ENCODE measurements at places on chromosomes 5 and 9. TPM values are rescaled to one million over a fixed set of nuclear protein-coding genes. Genes with fewer than 3 reads are reported as not detected.
A peak's percentile ranks its signal among the peaks of the same experiment; 100 is the strongest.

The PCDHGA1 gene
- total RNA-seq, result not detected

The DMGDH gene
- total RNA-seq, result 8.1 TPM

GRCh38 chr5:60263346-60263745 is 369.8 kb upstream of the PDE4D start:
- no peak for DNase-seq

DNA sequence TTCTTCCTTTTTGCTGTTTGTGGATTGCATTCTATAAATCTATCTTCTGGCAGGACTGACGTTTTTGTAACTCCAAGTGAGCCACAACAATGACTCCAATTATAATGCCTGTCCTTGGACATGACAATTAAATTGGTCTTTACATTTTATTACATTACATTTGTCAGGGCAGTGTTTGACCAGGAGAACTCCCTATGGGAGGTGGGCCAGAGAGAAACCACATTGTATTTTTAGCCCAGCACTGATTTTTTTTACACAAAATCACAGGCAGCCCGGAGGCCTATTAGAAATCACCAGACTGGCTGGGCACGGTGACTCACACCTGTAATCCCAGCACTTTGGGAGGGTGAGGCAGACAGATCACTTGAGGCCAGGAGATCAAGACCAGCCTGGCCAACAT is 99.1 kb upstream of the SMC5 start:
- DNase-seq, result no peak

The CREBRF gene
- total RNA-seq, result 16.9 TPM

GRCh38 chr5:136058039-136058971 is 29.5 kb downstream of the TGFBI start:
- DNase-seq, result no peak

DNA sequence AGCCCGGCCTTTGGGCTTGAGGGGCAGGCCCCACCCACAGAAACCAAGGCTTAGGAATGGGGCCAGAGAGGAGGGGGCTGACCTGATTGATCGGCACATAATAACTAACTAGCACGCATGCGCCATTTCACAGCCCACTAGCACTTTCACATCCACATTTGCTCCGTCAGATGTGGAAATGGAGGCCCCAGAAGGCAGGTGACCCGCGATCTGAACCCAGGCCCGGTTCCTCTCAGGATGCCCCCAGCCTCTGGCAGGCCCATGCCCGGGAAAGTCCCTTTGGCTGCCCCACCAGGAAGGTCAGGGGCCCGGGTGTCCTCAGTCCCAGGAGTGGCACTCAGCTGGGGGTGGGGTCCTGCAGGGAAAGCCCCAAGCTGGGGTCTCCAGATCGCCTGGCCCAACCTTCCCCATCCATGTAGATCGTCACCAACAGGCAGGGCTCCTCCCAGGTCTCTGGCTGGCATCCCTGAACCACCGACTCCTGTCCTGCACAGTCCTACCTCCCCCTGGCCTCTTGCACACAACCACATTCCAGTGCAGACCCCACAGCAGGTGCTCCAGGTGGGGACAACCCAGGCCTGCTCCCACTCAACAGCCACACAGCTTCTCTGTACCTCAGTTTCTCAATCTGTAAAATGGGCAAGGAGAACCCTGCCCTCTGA is 46.7 kb downstream of the VAV2 start:
- DNase-seq, result no peak

DNA sequence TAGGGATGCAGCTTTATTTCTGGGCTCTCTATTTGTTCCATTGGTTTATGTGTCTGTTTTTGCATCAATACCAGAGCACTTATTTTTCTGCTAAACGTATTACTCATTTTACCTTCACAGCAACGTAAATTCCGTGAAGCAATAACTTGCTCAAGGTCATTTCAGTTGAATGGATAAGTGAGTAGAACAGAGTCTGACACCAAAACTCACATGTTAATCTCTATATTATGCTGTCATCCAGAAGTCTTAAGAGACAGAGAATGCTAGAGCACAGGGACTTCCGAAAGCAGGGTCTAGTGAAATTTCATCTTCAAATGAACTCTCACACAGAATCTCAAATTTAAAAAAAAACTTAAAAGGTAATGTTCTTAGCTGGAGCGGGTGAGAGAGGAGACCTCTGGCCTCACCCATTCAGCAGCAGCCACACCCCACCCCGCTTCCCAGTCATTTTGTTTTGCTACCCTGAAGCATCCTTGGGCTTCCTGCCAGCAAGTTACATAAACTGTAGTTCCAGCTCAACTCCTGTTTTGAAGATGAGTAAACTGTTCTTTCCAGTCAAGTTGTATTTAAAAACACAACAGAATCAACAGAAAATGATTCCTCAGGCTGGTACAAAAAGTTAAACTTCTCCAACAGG is 69.3 kb downstream of the TRIM36 start:
- no peak for DNase-seq

DNA sequence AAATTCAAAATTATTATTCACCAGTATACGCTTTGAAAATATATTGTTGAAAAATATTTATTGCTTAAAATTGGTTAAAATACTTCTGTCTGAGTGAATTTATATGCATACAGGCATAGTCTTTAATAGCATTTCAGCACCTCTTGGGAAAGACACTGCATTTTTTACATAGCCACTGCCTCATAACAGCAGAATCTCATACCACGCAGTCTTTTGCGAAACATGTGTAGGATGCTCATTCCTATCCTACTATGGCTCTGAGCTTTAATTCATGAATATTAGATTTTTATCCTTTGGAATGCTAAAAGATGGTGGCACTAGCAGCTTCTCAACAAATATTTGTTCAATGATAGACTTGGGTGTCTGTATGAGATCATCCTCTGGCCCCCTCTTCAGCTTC is 94.0 kb upstream of the SH3GL2 start:
- DNase-seq, result no peak

The GRPEL2 gene
- 36.9 TPM for total RNA-seq

The PCDH12 gene
- not detected for total RNA-seq

- DNase-seq, result peak; percentile 27
These were observed 1231.3 kb upstream of the CDH18 start for GRCh38 chr5:21219251-21219650.

DNA sequence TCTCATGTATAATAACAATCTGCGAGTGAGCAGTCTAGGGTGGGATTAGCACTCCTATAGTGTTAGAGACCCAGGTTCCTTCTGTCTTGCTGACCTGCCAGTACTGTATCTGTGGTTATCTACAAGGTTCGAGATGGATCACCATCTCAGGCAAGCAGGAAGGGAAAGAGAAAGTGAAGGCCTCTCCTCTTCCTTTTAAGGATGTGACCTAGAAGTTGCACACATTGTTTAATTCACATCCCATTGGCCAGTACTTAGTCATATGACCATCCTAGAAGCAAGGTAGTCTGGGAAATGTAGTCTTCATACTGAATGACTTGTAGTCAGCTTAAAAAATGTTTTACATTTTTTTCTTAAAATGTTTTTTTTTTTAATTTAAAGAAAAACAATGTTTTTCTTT is 168.6 kb downstream of the CARTPT start:
- no peak for DNase-seq

DNA sequence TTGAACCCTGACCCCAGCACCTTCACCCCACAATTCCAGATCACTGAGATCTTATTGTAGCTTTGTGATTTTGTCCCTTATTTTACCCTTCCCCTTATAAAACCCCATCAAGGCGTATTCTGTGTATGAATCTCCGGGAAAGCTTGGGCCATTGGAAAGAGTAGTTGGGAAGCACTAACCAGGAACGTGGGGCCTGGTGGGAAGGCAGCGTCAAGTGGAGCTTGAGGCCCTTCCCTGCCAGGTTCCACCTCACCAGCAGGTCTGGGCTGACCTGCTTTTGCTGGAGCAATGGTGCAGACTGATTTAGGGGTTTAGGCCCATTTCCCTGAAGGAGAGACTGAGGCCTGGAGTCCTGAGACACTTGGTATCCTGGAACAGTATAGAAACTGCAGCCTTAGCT is 9.3 kb downstream of the PHF2 start:
- DNase-seq, result no peak

The OR1J2 gene
- total RNA-seq, result not detected

GRCh38 chr9:96193236-96193755 is 108.7 kb downstream of the HSD17B3 start:
- DNase-seq, result no peak

The SPINK4 gene
- not detected for total RNA-seq

GRCh38 chr5:39521940-39522590 is 97.3 kb upstream of the DAB2 start:
- no peak for DNase-seq

GRCh38 chr5:10438301-10438700 is 3.4 kb upstream of the ROPN1L start:
- no peak for DNase-seq

- DNase-seq, result no peak
These were observed 11.7 kb upstream of the FAT2 start for GRCh38 chr5:151602806-151603205.

- DNase-seq, result no peak
These were observed 156.4 kb upstream of the RFX3 start for GRCh38 chr9:3682186-3682585.

DNA sequence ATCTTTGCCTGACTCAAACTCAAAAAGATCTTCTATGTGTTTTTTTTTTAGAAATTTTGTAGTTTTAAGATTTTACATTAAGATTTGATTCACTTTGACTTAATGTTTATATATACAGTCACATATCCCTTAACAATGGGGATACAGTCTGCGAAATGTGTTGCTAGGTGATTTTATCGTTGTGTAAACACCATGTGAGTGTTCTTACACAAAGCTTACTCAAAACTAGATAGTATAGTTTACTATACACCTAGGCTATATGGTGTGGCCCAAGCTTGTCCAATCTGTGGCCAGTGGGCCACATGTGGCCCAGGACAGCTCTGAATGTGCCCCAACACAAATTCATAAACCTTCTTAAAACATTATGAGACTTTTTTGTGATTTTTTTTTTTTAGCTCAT is 131.9 kb downstream of the CWC27 start:
- no peak for DNase-seq

The FREM1 gene
- 0.17 TPM for total RNA-seq

The IFNA21 gene
- total RNA-seq, result not detected

DNA sequence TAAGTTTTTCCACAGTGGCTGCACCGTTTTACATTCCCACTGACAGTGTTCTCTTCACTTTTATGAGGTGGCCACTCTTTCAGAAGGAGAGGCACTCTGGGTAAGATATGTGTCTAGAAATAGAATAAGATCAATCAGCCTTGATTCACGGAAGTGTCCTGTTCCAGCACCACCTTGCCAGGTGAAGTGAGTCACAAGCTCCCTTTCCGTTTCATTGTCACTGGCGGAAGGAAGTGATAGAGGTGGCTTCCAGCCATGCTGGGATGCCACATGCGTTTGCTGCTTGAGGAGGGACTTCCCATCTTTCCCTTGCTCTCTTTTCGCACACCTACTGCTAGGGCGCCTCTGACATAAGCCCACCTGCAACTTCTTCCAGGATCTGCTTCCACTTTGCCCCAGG is 217.1 kb downstream of the PIK3R1 start:
- DNase-seq, result no peak

The MYOZ3 gene
- 0.25 TPM for total RNA-seq

DNA sequence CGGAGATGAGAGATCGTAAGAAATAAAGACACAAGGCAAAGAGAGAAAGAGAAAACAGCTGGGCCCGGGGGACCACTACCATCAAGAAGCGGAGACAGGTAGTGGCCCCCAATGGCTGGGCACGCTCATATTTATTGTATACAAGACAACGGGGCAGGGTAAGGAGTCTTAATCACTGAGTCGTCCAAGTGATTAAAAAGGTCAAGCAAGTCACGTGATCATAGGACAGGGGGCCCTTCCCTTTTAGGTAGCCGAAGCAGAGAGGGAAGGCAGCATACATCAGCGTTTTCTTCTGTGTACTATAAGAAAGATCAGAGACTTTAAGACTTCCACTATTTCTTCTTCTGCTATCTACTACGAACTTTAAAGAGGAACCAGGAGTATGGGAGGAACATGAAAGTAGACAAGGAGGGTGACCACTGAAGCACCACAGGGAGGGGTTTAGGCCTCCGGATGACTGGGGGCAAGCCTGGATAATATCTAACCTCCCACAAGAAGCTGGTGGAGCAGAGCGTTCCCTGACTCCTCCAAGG is 24.6 kb upstream of the QSOX2 start:
- DNase-seq, result no peak

- peak; percentile 46 for DNase-seq
These were observed 228.7 kb downstream of the DCP2 start for GRCh38 chr5:113205323-113205722.

DNA sequence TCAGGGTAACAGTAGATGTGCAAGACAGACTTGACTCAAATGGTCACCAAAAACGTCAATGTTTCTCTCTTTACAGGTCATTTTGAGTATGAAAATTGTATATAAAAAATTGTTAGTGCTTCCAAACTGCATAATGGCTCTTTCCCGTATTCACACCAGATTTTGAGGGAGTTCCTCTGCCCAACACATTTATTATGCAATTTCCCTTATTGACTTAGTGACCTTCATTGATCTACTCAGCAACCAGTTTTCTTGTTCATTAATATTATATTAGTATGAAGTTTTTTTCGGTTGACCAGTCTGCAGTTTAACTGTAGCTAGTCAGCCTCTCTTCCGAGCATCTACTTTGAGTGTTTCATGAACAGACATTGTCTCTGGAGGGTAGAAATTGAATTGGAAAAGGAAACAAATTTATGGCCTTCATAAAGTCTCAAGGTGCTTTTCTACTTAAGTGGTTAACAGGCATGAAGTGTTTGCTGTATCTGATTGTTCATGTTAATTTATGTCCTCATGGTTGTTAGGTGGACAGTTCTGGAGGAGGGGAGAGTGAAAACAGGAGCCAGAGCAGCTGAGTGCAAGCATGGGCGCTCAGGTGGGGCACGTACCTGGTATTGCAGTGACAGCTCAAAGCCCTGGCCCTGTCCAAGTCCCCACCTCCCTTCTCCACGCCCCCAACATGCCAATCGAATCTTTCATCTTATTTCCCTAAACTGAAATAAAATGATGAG is 240.2 kb downstream of the RFK start:
- DNase-seq, result no peak

- DNase-seq, result no peak
These were observed 187.1 kb downstream of the ARHGEF28 start for GRCh38 chr5:73812962-73813588.

The FABP6 gene
- total RNA-seq, result 5.7 TPM

The PCDHB3 gene
- total RNA-seq, result 0.17 TPM

The HARS1 gene
- 52.0 TPM for total RNA-seq

The ATOX1 gene
- 201 TPM for total RNA-seq

GRCh38 chr5:115480271-115480670 is 64.3 kb downstream of the FEM1C start:
- no peak for DNase-seq

DNA sequence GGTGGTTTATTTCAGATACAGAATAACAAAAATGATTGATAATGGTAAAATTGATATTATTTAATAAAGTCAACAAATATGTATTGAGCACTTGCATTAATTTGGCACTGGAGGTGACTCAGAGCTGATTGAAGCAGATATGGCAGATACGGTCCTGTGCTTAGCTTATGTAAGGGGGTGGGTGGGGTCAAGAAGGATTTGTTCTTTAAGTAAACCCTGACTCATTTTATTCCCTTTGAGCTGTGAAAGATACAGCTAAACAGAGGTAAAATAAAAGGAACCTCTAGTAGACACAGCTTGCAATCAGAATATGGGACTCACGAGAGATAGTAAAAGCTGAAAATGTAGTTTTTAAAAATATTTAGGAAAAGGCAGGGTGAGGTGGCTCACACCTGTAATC is 201.3 kb upstream of the CLINT1 start:
- DNase-seq, result peak; percentile 47
